GM13976 (cell line): ENCODE measurements at places on chromosomes 5 and 9.

GRCh38 chr9:114049441-114050225 lies 28.5 kb downstream of the AMBP start:
- no peak for DNase-seq

DNA sequence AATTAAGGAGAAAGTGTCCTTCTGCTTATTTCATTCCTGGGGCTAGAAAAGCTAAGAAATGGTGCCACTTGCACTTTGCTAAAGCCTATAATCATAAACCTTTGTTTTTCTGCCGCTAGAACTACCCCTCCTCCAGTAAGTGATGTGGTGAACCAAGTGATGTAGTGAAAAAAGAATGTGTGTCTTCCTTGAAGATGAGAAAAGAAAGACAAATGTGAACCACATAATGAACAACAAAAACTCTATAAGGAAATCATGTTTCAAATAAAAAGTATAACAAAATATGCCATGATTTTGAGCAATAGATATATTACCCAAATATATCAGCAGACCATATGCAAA lies 179.0 kb upstream of the SGCD start:
- no peak for DNase-seq

DNA sequence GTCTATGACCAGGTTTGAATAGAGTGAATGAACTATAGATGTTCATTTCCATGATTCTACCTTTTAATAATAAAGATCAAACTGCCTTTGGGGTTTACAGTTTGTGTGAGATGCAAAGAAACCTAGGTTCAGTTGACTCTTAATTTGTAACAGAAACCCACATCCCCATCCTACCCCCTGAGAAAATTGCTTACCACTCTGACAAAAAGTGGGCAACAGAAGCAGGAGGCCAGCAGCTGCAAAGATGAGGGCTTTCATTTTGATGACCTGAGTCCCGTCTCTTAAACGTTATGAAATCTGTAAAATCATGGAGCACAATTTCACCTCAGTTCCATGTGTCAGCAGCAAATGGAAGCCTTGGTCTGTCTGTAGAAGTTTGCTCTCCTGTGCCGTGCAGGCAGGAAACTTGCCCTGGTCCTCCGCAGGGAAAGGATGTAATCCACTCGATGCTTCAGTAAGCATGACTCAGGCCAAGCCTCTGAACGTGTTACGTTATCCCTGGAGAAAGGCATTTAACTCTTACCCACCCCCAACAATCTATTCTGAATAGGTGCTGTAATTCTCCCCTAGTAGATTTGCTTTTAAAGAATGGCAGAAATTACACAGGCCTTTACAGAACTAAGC lies at the start of gene F2RL2:
Gene F2RL2, minus strand, starts transcription at position 431 of the 624 bp plus-strand sequence. Its CDS starts 173 bp downstream, at position 258.
- no peak for DNase-seq

GRCh38 chr5:93990504-93991070 lies 249.2 kb upstream of the POU5F2 start:
- DNase-seq: no peak

DNA sequence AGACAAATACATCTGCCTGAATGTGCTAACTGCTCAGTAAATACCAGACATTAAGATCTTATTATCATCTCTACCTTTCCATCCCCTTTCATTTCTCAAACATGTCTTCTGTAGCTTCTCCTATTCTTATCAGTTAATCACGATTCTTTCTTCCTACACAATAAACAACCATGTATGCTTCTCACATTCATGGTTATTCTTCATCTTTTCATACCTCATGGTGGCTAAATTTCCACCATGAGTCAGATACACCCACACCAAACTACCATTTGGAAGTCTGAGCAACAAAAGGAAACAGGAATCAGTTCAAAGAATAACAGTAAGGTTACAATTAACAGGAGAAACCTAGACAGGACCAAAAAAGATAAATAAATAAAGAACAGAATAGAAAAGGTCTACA lies 7.7 kb downstream of the ZNF622 start:
- no peak for DNase-seq

GRCh38 chr5:157732596-157733262 lies 1.5 kb downstream of the THG1L start:
- no peak for DNase-seq

GRCh38 chr9:127458921-127459320 lies 7.6 kb downstream of the LRSAM1 start:
- DNase-seq: no peak

- DNase-seq: no peak
These were observed 576.2 kb upstream of the CLINT1 start for GRCh38 chr5:158435161-158435616.

- DNase-seq: no peak
These were observed 363.9 kb downstream of the AGTPBP1 start for GRCh38 chr9:85377731-85378289.

- DNase-seq: no peak
These were observed 161.6 kb downstream of the KCTD16 start for GRCh38 chr5:144332265-144332664.

DNA sequence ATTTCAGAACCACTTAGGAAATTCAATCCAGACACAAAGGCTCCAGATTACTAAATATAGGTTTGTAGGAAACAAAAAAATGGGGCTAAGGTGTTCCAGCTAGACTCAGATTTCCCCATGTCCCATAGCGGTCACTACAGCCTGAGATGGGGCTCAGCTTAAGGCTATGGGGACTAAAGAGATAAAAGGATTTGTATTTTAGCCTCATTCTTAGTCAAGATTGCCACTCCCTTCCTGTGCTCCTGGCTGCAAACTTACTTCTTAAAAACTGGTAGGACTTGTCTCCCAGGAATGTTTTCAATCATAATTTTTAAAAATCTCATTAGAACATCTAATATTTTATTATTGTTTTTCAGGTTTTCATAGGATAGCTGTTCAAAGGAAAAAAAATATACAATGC lies 253.8 kb upstream of the DAB2 start:
- no peak for DNase-seq

DNA sequence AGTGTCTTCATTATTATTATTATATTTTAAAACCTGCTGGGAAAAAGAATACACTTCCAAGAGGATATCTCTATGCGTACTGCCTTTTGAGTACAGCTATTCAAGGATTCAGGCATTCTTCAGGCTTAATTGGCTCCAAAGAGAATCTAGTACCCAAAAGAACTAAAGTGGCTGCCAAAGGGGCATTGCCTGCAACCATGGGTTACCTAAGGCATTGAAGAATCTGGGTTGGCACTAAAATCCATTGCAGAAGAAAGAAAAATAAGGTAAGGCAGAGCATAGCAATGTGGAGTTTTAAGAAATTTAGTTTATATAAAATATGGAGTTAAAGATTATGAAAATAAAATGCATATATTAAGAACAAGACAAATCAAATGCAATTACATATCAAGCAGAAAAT lies 223.5 kb downstream of the TMEM161B start:
- DNase-seq: no peak

GRCh38 chr5:180668835-180669596 lies 19.6 kb upstream of the FLT4 start:
- no peak for DNase-seq

DNA sequence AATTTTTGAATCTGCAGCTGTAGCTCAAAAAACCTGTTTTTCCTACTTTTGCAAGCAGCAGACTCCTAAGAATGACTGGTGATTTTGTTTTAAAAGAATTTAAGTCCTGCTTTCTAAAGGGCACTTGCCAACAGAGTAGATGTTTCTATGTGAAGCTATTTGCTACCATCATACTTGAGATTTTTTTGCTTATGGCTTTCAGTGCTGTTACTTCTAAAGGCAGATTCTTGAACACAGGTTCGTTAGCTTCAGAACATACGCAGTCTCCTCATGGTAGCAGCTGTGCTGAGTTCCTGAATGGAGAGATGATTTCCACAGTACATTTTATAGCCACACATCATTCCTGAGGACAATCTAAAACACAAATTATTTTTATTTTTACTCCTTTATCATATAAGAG lies 24.4 kb upstream of the ELL2 start:
- no peak for DNase-seq

- DNase-seq: no peak
These were observed 16.5 kb upstream of the CXXC5 start for GRCh38 chr5:139631520-139632165.

GRCh38 chr5:174777583-174777982 lies 53.2 kb downstream of the MSX2 start:
- DNase-seq: no peak

DNA sequence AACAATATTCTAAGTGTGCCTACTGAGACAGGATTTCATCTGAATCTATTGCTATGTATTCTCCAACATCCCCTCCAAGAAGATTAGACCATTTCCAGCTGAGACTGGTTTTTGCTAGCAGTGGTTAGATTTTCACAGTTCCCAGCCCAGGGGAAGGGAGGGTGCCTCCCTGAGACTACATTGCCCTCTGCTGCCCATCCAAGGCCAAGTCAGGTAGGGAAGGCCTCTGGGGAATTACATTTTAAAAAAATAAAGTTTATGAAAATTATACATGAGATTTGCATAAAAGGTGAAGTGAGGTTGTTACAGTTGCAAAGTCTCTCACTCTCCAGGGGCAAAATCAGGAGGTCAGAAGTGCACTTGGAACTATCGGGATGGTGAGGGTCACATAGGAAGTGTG lies 28.0 kb upstream of the SYK start:
- peak; percentile 20 for DNase-seq

- no peak for DNase-seq
These were observed 568.3 kb upstream of the MEF2C start for GRCh38 chr5:89451263-89451662.

DNA sequence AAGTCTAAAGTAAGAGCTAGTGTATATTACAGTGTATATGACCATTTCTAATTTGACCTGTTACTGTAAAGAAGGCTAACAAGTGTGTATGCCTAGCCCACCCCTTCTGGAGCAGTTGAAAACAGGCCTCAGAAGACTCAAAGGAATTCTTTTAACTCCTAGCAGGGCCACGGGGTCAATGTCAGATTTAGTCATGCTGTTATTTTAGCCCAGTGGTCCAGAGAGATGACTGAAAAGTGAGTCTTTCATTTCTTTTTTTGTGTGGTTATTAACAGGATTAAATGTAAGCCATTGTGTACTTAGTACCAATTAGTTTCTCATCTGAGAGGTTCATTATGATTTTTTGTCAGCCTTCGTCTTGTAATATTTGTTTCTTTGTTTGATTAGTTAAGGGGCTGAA lies 24.4 kb downstream of the ZCCHC7 start:
- DNase-seq: no peak

- DNase-seq: no peak
These were observed 772.1 kb upstream of the CDH9 start for GRCh38 chr5:27810458-27810857.

DNA sequence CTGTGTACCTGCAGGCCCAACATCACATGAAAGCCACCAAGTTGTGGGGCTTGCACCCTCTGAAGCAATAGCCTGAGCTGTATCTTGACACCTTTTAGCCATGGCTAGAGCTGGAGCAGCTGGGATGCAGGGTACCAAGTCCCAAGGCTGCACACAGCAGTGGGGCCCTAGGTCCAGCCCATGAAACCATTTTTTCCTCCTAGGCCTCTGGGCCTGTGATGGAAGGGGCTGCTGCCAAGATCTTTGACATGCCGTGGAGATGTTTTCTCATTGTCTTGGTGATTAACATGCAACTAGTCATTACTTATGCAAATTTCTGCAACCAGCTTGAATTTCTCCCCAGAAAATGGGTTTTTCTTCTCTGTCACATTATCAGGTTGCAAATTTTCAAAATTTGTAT lies 387.2 kb upstream of the RIOK2 start:
- DNase-seq: no peak

GRCh38 chr5:11047625-11048024 lies 286.6 kb upstream of the DAP start:
- no peak for DNase-seq

GRCh38 chr5:73233461-73234203 lies 60.6 kb downstream of the TMEM174 start:
- DNase-seq: no peak

- DNase-seq: no peak
These were observed 454.2 kb downstream of the RAB3C start for GRCh38 chr5:59037041-59037440.

- no peak for DNase-seq
These were observed 1.5 kb downstream of the NEK6 start for GRCh38 chr9:124259158-124259808.

GRCh38 chr5:111859031-111859430 lies 102.0 kb upstream of the NREP start:
- DNase-seq: no peak

- DNase-seq: no peak
These were observed 2.1 kb downstream of the TNFAIP8 start for GRCh38 chr5:119357808-119358529.

GRCh38 chr9:13063880-13064459 lies 215.5 kb downstream of the MPDZ start:
- no peak for DNase-seq

- DNase-seq: peak; percentile 79
These were observed 513 bp downstream of the FAM193B start for GRCh38 chr5:177553671-177554429.

- no peak for DNase-seq
These were observed 52.1 kb downstream of the LRSAM1 start for GRCh38 chr9:127503379-127503921.

DNA sequence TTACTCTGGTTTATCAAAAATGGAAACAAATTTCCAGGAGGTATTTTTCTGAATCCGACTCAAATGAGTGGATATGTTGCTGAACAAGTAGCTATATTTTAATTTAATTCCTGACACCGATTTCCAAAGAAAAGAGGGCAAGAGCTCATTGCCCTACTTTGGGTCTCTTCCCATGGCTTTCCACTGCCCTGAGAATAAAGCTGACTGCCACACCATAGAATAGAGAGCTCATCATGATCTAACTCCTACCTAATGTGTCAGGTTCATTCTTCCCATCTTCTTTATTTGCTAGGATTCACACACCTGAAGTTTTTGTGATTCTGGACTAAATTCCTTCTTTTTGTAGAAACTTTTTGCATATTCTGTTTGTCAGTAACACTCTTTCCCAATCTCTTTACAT lies 792.1 kb downstream of the DTWD2 start:
- DNase-seq: no peak

DNA sequence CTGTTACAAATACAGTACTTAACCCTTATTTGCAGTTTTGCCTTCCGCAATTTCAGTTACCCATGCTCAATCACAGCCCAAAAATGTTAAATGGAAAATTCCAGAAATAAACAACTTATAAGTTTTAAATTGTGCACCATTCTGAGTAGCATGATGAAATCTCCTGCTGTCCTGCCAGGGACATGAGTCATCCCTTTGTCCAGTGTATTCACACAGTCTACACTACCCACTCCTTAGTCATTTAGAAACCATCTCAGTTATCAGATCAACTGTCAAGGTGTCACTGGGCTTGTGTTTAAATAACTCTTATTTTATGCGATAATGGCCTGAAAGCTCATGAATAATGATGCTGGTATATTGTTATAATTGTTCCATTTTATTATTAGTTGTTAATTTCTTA lies 95.8 kb downstream of the PLCXD3 start:
- no peak for DNase-seq

DNA sequence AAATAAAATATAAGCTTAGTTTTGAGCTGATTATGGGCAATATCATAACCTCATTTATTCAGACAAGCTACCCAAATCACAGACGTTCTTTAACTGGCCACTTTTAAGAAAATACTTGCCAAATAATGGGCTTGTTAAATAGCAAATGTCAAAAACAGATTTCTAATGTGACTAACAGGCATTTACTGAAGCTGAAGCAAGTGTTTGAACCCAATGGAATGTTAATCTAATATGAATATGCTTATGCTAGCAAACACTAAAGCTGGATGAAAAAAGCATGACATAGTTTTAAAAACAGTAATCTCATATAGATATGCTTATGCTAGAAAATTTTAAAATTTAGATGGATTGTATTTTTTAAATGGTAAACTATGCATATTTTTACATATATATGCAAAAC lies 411.6 kb upstream of the PTGER4 start:
- no peak for DNase-seq
